ENCODE measurements at places on chromosomes 3 and 15.

- DNase-seq = no peak
These were observed 727.8 kb downstream of the NLGN1 start for GRCh38 chr3:174125267-174125824.

DNA sequence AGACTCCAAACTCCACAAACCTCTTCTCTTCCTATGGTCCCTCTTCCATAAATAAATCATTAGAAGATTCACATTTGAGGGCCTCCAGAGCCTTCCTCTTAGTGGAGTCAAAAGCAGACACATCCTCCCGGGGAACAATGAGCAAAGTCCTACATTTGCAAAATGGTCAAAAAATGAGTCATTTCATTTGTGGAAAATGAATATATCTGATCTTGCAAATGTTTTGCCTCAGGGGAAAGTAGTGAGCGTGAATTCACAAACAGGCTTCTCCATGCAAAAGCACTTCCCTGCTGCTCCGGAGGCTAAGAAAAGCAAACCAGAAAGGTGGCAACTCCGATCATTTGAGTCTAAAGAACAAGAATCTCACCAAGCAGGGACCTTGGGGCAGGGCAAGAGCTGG, 86.7 kb upstream of the IQSEC1 start:
- no peak for DNase-seq

DNA sequence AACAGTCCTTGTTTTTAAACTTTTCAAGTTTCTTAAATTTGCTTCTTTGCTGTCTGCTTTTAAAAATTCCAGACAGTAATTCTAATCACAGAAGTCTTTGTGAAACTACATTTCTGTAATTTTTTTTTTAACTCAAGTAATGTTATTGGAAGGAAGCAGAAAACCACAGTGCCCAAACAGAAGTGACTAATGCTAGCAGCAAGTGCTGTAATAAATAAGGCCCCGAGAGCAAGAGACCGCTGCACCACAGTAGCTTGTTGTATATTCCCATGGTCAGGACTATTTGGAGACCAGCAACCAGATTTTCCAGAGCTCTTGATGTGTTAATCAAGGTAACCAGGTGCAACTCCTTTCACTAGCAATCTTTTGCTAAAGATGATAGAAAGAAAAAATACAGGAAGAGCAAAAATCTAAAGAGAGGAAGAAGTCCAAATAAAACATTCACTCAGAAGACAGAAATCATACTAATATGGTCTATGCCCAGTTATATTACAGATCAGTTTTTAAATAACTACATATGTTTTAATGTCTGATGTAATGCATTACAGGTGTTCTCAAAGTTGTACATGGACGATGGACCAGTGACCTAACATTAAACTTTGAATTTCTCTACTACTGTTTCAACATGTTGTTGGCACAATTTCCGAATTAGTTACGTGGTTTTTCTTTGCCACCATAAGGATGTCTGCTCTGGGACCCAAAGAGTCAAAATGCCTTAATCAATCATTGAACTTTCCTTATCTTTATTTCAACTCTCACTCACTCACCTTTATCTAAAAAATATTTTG, 36.4 kb downstream of the WWTR1 start:
- no peak for DNase-seq

- no peak for DNase-seq
These were observed 4.8 kb upstream of the PHGR1 start for GRCh38 chr15:40345867-40346578.

GRCh38 chr3:111955876-111956275, 22.9 kb upstream of the ABHD10 start:
- DNase-seq = no peak

GRCh38 chr3:33394403-33395054, 45.7 kb downstream of the UBP1 start:
- no peak for DNase-seq

GRCh38 chr3:139620438-139620837, 57.3 kb downstream of the NMNAT3 start:
- no peak for DNase-seq

GRCh38 chr3:23461069-23461468, 257.9 kb downstream of the UBE2E2 start:
- DNase-seq = no peak

- no peak for DNase-seq
These were observed 69.6 kb downstream of the ZIC4 start for GRCh38 chr3:147336543-147337278.
